Sciatic nerve (tissue), 2 donors: ENCODE measurements at places on chromosomes 3 and 15. TPM values are rescaled to one million over a fixed set of nuclear protein-coding genes. Genes with fewer than 3 reads are reported as not detected.

GRCh38 chr3:32421991-32422859, 30.6 kb downstream of the CMTM7 start:
- DNase-seq = peak; percentile 88

DNA sequence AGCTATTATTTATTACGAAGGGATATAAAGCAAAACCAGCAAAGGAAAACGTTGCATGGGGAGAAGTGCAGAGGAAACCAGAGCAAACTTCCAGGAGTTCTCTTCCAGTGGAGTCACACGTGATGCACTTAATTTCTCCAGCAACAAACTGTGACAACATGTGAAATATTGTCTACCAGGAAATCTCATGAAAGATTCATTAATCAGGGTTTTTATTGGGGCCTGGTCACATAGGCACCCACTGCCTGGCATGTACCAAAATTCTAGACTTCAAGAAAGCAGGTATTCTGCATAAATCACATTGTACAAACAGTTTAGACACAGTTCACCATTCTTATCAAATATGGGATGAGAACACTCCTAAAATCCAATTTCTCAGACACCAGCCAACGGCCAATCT, 5.4 kb upstream of the TFG start:
- DNase-seq = no peak

DNA sequence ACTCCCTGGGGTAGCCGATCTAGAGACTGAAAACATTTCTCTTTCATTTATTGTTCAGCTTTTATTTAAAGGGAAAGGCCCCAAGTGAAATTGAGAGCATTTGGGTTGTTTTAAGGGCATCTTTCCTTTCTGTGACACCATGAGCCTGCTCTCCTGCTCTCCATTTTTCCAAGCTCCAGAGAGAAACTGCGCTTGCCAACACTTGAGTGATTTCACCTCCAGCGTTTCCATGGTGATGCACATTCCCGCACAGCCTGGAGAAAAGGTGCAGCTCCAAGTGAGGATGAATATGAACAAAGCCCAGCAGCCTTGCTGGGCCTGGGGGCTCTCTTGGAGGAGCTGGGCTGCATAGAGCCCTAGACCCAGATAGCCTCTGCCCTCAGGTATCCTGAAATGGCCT, 159.2 kb upstream of the PPP2R3A start:
- DNase-seq = no peak

- DNase-seq = no peak
These were observed 64.8 kb upstream of the SATB1 start for GRCh38 chr3:18489939-18490338.

DNA sequence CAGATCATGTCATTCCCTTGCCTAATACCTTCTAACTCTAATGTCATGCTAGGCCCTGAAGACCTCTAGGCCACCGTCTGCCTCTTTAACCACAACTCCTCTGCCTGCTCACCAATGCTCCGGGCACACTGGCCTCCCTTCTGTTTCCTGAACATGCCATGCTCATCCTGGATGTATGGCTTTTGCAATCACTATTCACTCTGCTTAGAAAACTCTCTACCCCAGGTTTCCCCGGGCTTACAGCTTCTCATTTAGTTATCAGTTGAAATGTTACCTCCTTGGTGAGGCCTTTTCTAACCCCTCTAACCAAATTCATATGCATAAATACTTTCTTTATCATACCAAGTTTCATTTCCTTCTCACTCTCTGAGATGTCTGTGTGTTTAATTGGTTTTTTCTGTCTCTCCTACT, 727.8 kb upstream of the CFAP20DC start:
- DNase-seq = no peak

GRCh38 chr15:47586653-47587224, 130.6 kb upstream of the SEMA6D start:
- no peak for DNase-seq

DNA sequence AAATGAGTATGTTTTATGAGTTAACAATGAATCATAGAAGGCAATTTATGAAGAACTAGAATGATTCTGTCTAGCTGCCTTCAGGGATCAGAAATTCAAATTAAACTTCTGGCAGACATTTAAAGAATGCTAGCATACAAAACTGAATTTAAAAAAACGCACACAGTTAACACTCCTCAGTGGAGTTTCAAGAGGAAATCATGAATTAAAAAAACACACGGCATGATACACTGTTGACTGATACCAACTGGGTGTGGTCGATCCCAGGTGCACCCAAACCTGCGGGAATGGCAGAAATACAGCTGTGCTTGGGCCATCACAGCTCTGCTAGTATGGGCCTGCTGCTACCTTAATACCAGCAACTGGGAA, 526.0 kb downstream of the FOXP1 start:
- no peak for DNase-seq

- no peak for DNase-seq
These were observed 602.6 kb downstream of the PYDC2 start for GRCh38 chr3:192063570-192063969.

DNA sequence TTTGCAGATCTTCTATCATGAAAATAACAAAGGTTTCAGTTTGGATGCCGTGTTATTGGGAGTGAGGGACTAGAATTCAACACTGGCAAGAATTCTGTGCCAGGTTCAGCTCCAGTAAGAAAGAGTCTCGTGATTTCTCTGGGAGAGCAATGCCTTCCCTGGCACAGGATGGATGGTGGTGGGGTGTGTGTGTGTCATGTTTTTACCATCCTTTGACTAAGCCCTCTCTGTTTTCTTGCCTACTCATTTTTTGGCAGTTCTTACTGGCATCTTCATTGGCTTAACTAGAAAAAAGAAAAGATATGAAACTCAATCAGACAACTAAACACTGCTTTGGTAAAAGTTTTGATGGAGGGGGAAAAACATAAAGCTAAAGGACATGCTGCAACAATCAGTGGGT, 86.6 kb downstream of the FMN1 start:
- no peak for DNase-seq

- DNase-seq = no peak
These were observed 53.9 kb downstream of the RAP2B start for GRCh38 chr3:153215966-153216365.

DNA sequence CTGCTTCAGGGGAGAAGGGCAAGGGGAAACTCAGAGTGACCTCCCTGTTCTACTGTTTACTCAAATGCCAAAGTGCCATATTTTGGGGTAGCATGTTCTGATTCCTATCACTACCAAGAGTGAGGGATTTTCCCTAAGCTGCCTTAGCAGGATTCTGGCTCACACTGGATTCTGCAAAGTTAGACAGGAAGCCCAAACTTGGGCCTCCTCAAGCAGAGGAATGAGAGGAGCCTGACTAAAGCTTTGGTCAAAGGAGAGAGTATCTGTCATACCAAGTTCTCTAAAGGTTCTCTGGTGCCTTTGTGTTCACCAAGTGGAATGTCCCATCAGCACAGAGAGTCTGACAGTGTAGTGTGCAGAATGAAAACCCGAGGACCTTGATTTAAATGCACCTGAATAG, 8.8 kb upstream of the RARB start:
- DNase-seq = no peak

DNA sequence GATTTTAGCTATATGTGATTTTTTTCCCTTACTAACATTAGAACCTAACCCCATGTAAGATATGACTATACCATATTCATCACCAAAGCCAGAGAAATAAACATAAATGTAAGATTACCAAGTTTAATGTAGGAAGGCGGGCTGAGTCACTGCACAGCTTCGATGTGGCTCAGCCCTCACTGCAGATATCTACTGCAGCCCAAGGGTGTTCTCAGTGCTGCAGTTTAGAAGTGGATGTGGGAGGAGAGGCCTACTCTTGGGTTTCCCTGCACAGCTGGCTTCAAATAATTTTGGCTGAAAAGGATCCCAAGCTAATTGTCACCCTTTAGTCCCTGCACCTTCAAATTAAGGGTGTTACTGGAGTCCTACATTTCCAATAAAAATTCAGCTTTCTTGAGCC, 9.3 kb downstream of the ARPP19 start:
- no peak for DNase-seq

DNA sequence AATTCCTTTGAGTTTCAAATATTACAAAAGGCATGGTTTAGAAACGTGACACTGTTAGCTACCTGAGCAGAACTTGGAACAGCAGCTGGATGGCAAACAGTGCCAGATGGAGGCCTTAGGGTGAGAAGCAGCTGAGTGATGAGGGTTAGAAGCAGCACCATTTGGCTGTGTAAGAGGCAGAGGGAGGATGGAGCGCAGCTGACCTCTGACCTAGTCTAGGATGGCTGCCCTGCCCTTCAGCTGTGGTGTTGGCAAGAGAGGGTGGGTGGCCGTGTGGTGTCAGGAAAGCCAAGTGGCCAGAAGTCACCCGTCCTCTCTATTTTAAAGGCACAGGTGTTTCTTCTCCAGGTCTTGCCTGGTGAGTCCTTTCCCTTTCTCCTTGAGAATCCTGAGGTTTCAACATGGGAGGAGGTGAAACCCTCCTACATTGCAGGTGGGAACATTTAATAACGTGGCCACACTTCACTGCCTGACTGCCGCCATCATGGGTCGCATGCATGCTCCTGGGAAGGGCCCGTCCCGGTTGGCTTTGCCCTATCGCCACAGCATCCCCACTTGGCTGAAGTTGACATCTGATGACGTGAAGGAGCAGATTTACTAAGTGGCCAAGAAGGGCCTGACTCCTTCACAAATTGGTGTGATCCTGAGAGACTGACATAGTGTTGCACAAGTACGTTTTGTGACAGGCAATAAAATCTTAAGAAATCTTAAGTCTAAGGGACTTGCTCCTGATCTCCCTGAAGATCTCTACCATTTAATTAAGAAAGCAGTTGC, 17.6 kb downstream of the BCL2L10 start:
- DNase-seq = no peak

DNA sequence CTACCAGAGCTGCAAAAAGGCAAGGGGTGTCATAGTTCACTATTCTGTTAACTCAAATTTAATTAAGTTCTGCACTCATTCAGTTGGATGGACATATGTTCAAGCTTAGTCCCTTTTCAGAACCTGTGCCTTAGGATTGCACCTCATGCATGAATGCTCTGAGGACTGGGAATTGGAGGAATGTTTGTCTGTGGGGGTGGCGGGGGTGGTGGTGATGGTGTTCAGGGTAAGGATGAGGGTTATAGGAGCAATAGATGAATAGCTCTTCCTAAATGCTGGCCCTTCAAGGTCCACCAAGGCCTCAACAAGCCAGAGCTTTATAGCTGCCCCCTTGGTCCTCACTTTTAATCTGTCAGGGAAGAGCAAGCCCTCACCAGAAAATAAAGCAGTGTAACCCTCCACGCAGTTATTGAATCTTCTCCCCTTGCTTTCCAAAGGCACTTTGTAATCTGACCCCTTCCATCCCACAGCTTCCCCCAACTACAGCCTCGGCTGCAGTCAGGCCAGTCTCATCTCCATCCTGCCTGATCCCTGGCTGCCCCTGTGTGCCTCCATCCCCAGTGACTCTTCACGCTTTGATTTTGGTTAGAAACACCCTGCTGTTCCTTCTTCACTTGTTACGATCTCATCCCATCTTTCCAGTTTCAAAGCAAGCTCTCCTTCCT, 221.6 kb upstream of the LMCD1 start:
- DNase-seq = no peak

- no peak for DNase-seq
These were observed 116.2 kb upstream of the LSAMP start for GRCh38 chr3:116561529-116561928.

DNA sequence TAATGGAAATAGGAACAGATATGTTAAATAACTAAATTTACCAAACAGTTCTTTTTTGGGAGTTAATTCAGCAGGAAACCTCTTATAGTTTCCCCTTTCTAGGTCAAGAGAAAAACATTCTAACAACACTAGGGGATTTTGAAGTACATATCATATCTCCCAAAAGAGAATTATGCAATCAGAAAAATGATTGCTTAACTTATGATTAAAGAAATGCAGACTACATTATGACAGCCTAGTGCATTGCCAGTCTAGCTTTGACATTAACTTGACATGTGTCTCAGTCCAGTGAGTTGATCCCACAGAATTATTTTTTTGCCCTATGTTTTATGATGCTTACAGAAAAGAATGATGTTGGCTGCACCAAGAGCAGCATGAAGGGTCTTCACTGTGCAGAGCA, 31.7 kb upstream of the NPHP3 start:
- DNase-seq = no peak

GRCh38 chr15:58306591-58307312, 125.0 kb upstream of the LIPC start:
- no peak for DNase-seq

DNA sequence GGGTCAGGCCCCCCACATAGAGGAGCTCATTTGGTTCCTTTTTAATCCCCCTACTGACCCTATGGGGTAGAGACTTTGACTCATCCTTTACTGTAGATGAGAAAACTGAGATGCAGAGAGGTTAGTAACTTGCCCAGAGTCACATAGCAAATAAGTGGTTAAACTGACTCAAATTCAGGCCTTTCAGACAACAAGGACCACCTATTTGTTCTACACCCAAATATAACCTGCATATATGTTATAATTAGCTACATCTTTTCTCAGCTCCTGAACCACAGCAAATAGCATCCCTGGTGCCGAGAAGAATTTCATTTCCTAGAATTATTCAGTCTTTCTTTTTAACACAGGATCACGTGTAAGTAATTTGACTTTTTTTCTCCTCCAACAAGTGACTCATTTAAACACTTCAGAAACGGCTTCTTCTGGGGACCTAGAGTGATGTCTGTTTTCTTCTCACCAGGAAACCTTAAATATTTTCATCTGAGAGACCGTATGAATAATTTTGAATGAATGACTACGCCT, 57.4 kb downstream of the MGLL start:
- DNase-seq = no peak

DNA sequence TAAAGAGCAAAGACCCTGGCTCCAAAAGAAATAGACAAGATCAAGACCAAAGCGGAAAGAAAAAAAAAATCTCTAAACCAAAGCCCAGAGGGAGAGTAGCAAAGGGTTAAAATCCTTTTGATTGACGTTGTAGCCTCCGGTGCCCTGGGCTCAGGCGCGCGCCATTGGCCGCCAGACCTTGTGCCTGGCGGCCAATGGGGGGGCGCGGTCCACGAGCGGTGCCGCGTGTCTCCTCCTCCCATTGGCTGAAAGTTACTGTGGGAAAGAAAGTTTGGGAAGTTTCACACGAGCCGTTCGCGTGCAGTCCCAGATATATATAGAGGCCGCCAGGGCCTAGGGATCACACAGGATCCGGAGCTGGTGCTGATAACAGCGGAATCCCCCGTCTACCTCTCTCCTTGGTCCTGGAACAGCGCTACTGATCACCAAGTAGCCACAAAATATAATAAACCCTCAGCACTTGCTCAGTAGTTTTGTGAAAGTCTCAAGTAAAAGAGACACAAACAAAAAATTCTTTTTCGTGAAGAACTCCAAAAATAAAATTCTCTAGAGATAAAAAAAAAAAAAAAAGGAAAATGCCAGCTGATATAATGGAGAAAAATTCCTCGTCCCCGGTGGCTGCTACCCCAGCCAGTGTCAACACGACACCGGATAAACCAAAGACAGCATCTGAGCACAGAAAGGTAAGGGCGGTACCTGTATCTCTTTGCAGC, at the start of gene HES1:
Gene HES1 (plus strand): TSS at position 343 of the 713 bp plus-strand sequence. CDS start 233 bp downstream, at position 576.
- peak; percentile 94 for DNase-seq

GRCh38 chr3:58336135-58336882, 3.6 kb downstream of the PXK start:
- DNase-seq = no peak

- DNase-seq = no peak
These were observed 6.3 kb downstream of the CCNB2 start for GRCh38 chr15:59111251-59111650.

The ECE2 gene
- total RNA-seq = not detected

The HTR3E gene
- total RNA-seq = not detected

The MCTP2 gene
- 32.3 TPM for total RNA-seq

The FOXB1 gene
- total RNA-seq = not detected

The CLDN16 gene
- 0.53 TPM for total RNA-seq

The TM4SF18 gene
- 11.8 TPM for total RNA-seq
